ENCODE measurements at places on chromosomes 7 and 10.
A peak's percentile ranks its signal among the peaks of the same experiment; 100 is the strongest.

DNA sequence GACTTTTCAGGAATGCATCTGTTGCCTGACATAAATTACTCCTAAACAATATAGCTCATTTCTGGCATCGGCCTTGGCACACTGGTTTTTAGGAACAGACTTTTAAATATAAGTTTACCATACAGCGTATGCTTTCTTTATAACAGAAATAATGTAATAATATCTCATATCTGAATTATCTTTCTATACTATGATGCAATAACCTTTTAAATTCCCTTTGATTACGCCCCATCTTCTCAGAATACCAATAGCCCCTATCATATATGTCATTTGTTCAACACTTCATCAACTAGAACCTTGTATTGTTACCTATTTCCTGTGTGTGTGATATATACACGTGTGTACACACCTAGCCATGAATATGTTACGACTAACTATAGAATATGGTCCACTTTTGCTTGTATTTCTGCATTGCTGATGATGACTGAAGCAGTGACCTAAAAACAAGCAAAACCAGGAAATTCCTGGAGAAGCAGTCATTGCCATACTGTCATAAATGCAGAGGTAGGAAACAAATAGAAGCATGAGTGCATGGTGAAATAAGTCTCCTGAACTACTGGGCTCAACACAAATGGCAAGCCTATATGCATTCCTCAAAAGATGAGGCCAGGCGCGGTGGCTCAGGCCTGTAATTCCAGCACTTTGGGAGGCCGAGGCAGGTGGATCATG lies 618.4 kb upstream of the NRP1 start:
- no peak for DNase-seq

- peak; percentile 86 for DNase-seq
Observed at GRCh38 chr10:5466451-5467206, 32.7 kb downstream of the CALML5 start.

DNA sequence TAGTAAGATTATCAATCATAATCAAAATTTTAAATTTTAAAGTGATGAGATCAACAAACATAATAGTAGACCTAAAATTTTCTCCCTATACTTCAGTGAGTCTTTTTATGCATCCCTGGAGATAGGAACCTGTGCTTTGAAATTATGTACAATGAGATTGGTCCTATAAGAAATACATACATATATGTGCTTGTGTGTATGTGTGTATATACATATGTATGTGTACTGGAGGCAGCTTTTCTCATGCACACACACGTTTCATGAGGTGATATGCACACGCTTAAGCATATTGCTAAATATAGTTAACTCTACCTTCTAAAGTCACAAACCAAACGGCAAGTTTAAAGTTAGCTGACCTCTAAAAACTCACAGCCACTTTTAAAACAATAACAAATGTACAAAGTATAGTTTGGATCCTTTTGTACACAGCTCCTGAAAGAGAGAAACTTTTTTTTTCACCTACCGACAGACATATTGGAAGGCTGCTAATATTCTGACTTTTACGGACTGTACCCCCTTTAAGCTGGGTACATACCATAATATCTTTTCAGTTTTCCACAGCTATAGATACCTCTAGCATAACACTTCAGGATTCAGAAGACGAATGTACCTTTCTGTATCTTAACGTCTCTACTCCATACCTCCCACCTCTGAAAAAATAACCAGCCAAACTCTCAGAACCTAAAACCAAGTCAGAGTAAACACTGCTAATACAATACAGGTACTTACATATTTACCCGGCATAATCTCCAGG lies 3.3 kb downstream of the ITGB1 start:
- no peak for DNase-seq

DNA sequence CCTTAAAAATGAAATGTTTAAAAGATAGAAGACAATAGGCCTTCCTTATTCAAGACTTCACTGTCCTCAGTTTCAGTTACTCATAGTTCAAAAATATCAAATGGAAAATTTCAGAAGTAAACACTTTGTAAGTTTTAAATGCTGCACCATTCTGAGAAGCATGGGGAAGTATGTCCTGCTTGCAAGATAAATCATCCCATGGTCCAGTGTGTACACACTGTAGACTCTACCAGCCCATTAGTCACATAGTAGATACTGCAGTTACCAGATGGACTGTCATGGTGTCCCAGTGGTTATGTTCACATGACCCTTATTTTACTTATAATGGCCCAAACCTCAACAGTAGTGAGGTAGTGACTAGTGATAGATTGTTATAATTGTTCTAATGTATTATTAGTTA lies 69.5 kb downstream of the PTPN12 start:
- DNase-seq = no peak

DNA sequence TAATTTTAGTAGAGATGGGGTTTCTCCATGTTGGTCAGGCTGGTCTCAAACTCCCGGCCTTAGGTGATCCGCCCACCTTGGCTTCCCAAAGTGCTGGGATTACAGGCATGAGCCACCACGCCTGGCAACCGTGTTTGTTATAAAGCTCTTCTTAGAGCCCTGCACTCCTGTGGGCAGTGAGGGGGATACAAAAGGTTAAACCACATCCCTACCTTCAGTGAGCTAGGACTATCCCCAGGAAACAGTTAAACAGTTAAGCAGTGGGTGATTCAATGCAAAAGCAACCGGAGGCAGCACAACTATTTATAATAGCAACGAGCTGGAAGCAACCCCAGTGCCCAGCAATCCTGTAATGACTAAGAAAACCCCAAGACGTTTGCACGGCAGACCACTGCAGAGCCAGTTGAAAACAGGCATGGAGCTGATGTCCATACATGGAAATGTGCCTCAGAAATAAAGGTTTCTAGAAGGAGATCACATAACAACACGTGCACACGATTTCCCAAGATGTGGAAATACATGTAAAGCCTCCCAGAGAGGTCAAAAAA lies 107.2 kb upstream of the LYZL2 start:
- no peak for DNase-seq

DNA sequence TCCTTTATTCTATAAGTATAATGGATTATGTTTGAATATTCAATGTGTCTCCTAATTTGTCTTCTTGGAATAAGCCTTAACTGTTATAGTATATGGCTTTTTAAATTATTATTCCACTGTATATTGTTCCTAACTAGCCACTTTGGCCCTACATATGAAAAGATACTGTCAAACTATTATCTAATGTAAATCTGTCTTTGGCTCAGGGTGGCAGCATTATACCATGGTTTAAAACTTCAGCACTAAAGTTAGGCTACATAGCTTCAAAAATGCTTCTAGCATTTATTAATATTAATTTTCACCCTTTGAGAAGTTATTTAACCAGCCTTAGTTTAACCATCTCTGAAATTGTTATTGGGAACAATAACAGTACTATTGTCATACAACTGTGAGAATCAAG lies 543.1 kb upstream of the MBL2 start:
- DNase-seq = no peak

DNA sequence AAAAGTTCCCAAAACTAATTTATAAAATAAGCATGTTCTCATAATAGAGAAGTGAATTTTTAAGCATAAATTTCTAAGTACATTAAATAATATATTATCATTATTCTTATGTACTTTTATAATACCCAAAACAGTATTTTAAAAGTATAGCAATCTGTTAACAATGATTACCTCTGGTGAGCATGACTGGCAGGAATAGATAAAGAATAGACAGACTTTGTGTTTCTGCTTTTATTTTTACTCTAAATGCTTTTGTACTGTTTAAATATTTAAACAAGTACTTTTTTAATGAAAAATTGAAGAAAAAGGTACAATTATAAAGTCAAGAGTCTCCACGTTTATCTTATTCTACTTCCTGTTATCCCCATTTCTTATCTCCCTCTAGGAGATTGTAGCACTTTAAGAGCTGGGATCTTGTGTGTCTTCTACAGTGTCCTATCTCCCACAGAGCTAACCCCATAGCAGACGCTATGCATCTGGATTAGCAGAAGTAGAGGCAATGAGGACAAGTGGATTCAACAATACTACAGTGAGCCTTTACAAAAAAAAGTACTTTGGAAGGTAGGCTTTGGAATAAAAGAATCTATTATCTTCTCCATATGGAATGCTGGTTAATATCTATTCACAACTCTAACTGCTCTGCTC lies 42.9 kb downstream of the IDE start:
- no peak for DNase-seq

- DNase-seq = no peak
Observed at GRCh38 chr7:59079-60016, 133.0 kb upstream of the FAM20C start.

GRCh38 chr10:31574577-31574976 lies 255.6 kb downstream of the ZEB1 start:
- DNase-seq = no peak

DNA sequence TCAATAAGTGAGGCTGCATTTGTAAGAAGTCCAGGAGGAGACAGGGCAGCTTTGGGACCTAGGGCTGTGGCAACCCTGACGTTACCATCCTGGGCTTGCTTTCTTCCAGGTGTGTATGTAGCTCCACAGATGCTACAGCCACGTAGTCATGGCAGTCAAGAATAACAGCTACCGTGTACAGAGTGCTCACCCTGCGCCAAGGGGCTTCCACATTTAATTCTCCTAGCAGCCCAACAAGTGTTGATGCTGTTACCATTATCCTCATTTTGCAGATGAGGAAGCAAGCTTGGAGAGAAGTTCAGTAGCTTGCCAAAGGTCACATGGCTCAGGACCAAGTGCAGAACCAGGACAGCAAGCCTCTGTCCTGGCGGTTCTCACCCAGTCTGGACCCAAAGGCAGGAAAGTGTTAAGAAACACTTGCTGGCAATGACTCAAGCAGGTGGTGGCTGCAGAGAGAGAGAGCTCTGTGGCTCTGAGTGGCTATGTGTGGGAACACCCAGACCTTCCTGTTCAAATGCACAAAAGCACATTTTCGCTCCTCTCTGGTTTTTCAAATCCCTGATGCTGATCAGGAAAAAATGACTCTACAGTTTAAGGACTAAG lies 89.8 kb downstream of the CREM start:
- DNase-seq = no peak

- no peak for DNase-seq
Observed at GRCh38 chr10:86020134-86020533, 346.5 kb downstream of the GRID1 start.

- no peak for DNase-seq
Observed at GRCh38 chr7:28378574-28379149, 33.7 kb upstream of the CREB5 start.

- DNase-seq = peak; percentile 28
Observed at GRCh38 chr10:84190621-84191020, 3.7 kb upstream of the CDHR1 start.

DNA sequence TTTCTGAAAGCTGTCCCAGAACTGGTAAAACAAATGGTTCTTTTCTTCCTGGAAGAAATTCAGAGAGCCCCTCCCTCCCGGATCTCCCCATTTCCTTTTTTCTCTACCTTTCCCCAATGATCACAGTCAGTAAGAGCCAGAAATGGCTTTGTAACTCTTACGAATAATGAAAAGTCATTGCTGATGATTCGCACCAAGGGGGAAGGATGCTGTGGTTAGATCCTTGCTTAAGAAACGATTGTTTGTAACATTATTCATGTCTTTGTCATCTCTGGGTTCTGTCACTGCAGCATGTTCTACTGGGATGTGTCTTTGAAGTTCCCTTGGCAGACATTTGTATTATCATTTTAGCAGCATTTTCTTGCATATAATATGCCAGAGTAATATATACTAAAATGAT lies 138.9 kb downstream of the CACNB2 start:
- DNase-seq = no peak

- no peak for DNase-seq
Observed at GRCh38 chr10:50382576-50383023, 131.3 kb upstream of the ASAH2 start.

DNA sequence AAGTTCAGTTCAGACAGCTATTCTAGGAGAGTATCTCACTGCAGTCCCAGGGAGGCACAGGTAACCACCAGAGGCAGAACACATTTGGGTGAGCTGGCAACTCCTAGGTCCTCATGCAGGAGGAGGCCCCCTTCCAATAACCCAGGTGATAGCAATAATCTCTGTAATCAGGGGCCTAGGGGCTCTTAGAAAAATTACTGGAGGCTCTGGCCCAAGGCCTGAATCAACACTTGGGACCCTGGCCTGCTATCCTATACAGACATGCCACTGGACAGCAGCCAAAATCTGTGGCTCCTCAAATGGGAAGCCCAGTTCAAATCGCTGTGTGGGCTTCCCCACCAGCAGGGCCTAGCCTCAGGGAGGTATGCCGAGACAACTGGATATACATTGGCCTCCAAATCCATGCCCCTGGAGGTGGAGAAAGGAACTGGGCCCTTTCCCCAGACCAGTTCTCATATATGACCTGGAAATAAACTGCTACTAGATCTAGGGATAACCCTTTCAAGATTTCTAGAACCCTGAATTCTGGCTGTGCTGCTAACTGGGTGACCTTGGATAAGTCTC lies 1.6 kb downstream of the AVPI1 start:
- DNase-seq = no peak

DNA sequence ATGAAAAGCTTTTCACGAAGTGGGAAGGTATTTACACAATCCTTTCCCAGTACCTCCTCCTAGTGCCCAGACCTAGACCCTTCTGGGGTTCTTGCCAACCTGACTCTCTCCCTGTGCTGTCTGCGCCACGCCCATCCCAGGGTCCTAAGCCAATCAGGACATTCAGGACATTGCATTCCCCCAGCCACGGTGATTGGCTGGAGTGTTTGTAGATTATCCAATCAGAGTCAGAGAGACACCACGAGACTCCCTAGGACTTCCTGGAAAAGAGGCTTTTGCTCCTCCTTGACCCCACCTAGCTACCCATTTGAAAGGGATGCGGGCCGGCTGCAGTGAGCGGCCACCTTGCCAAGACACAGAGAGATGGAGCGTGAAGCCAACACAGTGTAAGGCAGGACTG lies 3.5 kb upstream of the GDF2 start:
- DNase-seq = no peak

DNA sequence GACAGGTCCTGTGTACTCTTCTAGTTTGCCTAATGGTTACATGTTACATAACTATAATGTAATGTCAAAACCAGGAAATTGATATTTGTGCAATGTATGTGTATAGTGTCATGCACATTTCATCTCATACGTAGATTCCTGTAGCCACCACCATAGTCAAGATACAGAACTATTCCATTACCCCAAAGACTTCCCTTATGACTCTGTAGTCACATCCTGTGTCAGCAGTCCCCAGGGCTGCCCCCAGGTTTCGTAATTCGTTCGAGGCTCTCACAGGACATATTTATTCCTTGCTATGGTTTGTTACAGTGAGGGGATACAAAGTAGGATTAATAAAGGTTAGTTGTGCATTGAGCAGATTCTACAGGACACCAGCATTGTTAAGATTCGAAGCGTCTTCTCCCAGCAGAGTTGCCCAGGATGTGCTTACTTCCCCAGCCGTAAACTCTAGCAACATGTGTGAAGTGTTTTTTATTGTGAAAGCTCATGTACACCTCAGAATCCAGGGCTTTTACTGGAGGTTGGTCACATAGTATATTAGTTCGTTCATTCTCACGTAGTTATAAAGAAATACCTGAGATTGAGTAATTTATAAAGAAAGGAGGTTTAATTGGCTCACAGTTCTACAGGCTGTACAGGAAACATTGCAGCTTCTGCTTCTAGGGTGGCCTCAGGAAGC lies 18.6 kb downstream of the RABGEF1 start:
- DNase-seq = no peak

GRCh38 chr10:7397049-7398035 lies 13.5 kb downstream of the SFMBT2 start:
- no peak for DNase-seq

GRCh38 chr7:130275826-130276297 lies 9.2 kb downstream of the CPA2 start:
- DNase-seq = no peak
